ENCODE measurements at places on chromosomes 11 and 22.
A peak's percentile ranks its signal among the peaks of the same experiment; 100 is the strongest.

DNA sequence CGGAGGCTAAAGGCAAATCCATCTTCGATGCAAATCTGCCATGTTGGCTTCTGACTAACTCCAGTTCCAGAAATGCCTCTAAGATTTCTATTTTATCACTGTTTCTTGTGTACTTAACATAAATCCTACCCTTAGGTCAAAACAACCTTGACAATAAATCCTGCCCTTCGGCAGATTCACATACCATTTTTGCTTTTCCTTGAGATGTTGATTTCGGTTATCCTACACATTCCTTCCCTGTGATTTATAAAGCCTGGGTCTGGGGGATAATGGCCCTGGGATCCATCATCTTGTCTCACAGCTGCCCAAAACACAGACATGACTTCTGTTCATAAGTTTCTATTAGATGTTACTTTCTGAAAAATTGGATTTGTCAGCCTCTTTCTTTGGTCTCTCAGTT is 231.7 kb upstream of the CARD18 start:
- DNase-seq, result no peak

- peak; percentile 16 for DNase-seq
Observed at GRCh38 chr22:42432020-42432596, at the start of gene NFAM1. NFAM1 (minus strand) TSS chr22:42432403; CDS start chr22:42432357, 46 bp downstream.

DNA sequence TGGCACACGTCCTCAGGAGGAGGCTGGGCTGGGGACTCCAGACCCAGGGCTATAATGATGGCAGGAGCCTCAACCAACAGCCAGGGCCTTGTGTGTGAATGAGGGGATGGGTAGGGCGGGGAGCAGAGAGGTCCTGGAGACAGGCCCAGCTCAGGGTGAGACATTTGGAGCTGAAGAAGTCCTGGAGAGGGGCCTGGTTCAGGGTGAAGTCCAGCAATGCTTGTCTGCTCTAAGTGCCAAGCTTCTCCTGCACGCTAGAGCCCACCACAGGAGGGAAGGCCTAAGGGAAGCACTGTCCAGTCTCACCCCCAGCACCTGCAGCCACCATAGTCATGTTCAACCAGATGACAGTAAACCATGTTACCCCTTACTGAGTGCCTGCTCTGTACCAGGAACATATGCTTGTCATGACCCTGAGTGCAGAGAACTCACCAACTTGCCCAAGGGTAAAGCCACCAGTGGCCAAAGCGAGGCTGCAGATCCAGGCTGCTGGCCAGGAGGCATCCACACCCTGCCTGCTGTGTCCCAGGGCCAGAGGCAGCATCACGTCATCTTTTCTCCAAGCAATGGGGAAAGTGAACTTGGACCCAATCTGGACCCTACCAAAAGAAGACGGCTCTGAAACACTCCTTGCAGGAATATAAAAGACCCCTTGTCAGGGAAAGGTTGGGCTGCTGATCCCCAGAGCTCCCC is 24.0 kb downstream of the LMO1 start:
- no peak for DNase-seq

DNA sequence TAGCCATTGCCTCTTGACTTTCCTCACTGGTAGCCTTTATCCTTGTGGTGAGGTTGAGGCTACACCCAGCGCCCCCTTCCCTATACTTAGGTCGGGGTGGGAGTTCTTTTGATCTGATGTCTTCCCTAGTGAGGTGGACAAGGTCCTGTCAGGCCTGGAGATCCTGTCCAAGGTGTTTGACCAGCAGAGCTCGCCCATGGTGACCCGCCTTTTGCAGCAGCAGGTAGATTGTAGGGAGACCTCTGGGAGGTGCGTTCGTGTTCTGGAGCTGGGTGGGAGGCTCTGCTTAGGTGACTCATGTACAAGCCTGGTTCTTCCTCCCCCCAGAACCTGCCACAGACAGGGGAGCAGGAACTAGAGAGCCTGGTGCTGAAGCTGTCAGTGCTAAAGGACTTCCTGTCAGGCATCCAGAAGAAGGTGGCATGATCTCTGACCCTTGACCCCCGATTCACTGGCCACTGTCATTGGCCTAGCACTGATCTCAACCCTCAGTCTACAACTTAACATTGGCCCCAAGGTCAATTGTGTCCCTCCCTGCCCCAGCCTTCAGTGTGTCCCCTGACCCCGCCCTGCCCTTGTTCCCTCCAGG is 4.9 kb downstream of the INPPL1 start:
- DNase-seq, result no peak

GRCh38 chr11:59944720-59945119 is 6.5 kb downstream of the OOSP1 start:
- DNase-seq, result no peak

- no peak for DNase-seq
Observed at GRCh38 chr11:131483453-131483852, 113.0 kb downstream of the NTM start.

DNA sequence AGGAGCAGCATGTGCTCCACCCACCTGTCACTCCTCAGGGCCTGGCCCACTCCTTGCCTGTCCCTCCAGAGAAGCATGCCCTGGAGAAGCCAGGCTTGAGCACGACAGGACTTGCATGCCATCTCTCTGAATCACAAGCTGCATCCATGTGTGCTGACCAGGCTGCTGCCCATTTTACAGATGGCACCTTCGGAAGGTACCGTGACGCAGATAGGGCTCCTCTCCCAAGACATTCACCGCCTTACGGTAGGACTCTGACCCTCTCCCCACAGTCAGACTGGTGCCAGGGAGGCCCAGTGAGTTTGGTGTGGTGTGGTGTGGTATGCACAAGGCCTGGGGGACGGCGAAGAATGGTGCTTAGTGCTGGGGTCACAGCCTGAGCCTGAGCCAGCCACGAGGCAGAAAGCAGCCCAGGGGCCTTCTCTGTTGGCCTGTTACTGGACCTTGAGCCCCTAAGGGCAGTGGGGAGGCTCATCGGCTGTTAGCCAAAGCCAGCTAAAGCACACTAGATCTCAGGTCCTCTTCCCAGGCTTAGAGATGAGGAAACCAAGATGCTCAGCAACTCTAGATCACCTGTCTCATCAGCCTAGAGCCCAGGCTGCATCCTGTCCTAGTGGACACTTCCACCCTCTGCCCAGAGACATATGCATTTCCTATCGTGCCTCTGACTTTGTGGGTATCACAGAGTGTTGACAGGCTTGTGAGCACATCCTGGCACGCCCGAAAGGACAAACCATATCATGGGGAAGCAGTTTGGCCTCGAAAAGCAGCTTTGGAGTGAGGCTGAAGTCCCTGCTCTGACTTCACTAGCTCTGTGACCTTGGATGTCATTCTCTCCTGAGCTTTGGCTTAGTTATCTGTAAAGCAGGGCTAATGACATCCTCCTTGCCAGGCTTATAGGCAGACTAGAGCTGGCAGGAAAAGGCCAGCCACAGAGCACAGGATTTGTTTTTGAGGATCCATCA is 17.8 kb downstream of the CYB5R2 start:
- no peak for DNase-seq

Data from CD4-positive, alpha-beta T cell treated with Interleukin-12 subunit alpha and Interleukin-12 subunit beta, for 1 hour (primary cell).